CD14-positive monocyte (primary cell): ENCODE measurements at places on chromosomes 12 and 14.
A peak's percentile ranks its signal among the peaks of the same experiment; 100 is the strongest.

- no peak for DNase-seq
Observed at GRCh38 chr14:65958664-65959562, 527.3 kb upstream of the CCDC196 start.

GRCh38 chr12:127496255-127496654 is 770.7 kb upstream of the TMEM132C start:
- no peak for DNase-seq

- no peak for DNase-seq
Observed at GRCh38 chr12:89618113-89618862, 90.3 kb downstream of the ATP2B1 start.

GRCh38 chr12:83932011-83932410 is 980.6 kb downstream of the SLC6A15 start:
- DNase-seq, result no peak

GRCh38 chr14:69615496-69616407 is 4.4 kb downstream of the SUSD6 start:
- peak; percentile 90 for DNase-seq

GRCh38 chr12:13740149-13740545 is 241.3 kb downstream of the GRIN2B start:
- no peak for DNase-seq

- DNase-seq, result peak; percentile 67
Observed at GRCh38 chr14:90235179-90235976, 21.0 kb upstream of the PSMC1 start.
